HuH-7 (cell line): ENCODE measurements at places on chromosomes 4 and X.

- no peak for DNase-seq
Observed at GRCh38 chr4:84362896-84363655, 136.0 kb downstream of the NKX6-1 start.

- no peak for DNase-seq
Observed at GRCh38 chr4:181858741-181859140, 384.5 kb upstream of the TENM3 start.

- no peak for DNase-seq
Observed at GRCh38 chr4:879729-880077, 52.4 kb downstream of the GAK start.

- no peak for DNase-seq
Observed at GRCh38 chrX:77925764-77926163, 15.3 kb downstream of the ATP7A start.

DNA sequence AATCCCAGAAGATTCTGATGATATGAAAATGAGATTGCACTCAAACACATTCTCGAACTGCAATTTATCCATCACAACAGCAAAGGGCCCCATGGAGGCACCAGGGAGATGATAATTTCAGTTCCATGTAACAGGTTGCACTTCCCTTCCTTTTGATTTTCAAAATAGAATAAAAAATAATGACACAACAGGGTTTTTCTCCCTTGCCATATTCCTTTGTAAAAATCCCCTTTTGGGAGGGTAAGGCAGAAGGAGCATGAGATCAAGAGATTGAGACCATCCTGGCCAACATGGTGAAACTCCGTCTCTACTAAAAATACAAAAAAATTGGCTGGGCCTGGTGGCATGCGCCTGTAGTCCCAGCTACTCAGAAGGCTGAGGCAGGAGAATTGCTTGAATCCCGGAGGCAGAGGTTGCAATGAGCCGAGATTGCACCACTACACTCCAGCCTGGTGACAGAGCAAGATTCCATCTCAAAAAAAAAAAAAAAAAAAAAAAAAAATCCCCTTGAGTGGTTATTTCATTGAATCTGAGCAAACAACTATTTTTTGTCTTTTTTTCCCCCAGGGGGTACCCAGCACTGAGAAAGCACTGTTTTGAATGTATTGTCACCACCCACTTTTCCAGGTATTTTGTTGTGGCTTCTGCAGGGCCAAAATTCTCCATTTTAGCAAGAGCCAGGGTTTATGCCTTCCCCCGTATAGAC, 26.7 kb downstream of the TBC1D9 start:
- no peak for DNase-seq

DNA sequence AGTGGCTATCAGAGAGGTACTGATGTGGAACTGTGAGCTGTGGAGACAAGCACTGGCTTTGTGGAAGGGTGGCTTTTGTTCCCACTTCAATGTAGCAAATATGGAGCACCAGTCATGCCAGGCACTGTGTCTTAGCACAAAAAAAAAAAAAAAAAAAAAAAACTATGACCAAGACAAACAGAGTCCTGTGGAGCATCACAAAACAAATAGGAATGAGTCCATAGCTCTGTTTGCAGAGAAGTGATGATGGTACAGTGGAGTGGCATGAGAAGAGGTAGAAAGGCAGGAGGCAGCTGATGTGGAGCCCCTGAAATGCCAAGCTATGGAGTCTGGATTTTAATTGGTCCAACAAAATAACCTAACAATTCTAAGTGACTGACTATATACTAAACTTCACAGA, 116.9 kb downstream of the RAB28 start:
- no peak for DNase-seq

DNA sequence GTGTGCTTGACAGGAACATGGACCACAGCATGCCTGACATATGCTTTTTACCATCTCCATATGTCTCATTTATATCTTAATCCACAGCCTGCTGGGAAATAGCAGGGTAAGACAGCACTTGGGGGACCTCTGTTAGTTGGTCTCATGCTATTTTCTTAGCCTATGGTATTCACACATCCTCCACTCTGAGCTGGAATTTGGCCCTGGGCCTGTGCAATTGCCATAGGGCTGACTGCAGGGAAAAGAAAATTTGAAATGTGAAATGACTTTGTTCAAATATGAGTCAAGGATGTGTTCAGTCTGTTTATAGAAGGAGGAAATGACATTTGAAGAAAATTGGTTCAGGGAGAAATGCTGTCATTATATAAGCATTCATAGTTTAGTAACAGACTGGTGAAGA, 9.6 kb upstream of the MAP7D3 start:
- DNase-seq, result no peak

GRCh38 chr4:8419222-8420041, 21.1 kb downstream of the ACOX3 start:
- DNase-seq, result no peak

DNA sequence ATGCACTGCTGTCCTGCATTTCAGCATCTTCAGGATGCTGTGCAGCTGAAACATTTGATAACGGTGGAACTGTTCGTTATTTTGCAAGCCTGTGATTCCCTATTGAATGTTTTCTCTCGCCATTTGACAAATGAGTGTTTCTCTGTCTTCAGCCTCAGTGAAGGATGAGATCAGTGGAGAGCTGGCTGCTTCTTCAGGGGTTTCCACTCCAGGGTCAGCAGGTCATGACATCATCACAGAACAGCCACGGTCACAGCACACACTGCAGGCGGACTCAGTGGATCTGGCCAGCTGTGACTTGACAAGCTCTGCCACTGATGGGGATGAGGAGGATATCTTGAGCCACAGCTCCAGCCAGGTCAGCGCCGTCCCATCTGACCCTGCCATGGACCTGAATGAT, 52.6 kb downstream of the HTT start:
- DNase-seq, result no peak

- DNase-seq, result no peak
Observed at GRCh38 chrX:68659385-68659784, 11.9 kb downstream of the STARD8 start.
